K562 (cell line): ENCODE measurements at places on chromosomes 6 and 20. TPM values are rescaled to one million over a fixed set of nuclear protein-coding genes. Genes with fewer than 3 reads are reported as not detected.
A peak's percentile ranks its signal among the peaks of the same experiment; 100 is the strongest.

DNA sequence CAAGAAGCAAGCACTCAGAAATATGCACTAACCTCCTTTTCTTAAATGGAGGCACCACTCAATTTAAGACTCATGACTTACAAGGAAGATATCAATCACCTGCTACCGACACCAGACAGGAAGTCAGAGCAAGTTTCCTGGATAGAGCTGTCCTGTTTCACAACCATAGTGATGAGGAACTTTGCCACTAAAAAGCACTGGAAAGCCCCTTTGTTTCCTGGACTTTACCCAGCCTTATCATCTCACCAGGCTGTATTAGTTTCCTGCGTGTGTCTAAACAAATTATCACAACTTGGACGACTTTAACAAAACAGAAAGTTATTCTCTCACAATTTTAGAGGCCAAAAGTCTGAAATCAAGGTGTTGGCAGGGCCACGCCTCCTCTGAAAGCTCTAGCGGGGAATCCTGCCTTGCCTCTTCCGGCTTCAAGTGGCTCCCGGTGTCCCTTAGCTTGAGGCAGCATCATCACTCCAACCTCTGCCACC is 253.8 kb upstream of the STXBP5 start:
- DNase-seq = peak; percentile 50

- DNase-seq = no peak
Measured at GRCh38 chr20:3543901-3544507, 73.2 kb downstream of the ATRN start.

- no peak for DNase-seq
Measured at GRCh38 chr6:32175322-32175710, 568 bp downstream of the AGPAT1 start.

DNA sequence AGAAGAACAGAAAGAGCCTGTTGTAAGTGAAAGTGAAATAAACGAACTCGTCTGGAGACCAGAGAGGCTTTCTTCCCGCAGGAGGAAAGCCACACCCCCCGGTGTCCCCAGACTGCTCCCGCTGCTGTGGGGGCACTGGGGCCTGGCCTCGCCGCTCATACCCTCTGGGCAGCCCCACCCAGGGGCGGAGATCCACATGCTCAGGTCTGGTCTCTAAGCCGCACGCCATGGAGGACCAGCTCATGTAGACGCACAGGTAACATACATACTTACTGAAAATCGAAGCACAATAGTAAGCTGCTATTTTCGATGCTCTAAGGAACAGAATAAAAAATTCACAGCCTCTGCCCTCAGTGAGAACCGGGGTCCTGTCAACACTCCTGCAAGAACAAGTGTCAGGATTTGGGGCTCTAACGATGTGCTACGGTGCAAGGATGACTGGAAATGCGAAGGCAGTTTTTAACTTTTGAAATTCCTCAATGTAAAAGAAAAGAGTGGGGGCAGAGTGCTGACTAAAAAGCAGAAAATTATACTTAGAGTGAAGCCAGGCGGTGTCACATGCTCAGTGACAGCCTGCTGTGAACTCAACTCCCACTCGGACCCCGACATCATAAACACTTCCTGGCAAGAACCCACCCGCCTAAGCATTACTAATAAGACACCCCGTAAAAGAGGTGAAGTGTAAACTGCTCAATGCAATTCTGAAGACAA is 110.5 kb downstream of the IRF4 start:
- no peak for DNase-seq

DNA sequence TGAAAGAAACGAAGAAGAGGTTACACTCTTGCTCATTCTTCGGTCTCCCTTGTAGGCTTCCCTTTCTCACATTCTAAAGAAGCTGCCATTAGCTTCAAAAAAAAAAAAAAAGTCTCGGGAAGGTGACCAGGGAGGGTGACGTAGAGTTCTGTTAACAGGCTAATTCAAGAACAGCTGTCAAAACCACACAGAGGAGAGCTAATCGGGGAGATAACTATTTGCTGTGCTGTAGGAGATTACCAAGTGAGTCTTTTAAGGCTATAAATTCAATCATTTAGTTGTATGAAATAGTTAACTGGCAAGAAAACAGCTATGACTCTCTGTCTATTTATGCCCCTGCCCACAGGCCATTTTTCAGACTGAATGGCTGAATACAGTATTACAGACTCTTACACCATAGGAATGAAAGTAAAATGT is 256.8 kb downstream of the SYNE1 start:
- no peak for DNase-seq

GRCh38 chr20:48205281-48205782 is 420.1 kb upstream of the SULF2 start:
- DNase-seq = no peak

- no peak for DNase-seq
Measured at GRCh38 chr20:36018208-36018988, 50.0 kb downstream of the CNBD2 start.

- DNase-seq = no peak
Measured at GRCh38 chr6:1380625-1381427, 8.6 kb upstream of the FOXF2 start.

DNA sequence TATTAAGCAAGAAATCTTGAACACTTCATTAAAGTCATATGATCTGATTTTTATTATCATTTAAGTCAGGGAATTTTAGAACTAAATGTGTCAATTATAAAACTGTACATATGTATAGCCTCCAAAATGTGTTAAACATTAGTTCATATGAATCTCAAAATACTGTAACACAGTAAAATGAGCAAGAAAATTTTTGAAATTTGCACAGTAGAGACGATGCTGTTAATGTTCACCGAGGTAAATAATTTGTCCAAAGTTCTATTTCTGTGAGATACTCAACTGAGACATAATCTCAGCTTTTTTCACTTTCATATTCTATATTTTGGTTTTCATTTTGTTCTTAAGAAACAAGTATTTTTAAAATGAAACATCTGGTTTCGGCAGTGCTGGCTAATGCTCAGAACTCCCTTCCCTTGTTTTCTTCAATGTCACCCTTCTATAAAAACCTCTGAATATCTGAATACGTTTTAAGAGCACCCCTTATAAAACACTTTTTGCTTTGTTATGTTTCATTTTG is 353.1 kb downstream of the LAMA2 start:
- no peak for DNase-seq

- peak; percentile 61 for DNase-seq
Measured at GRCh38 chr6:28737750-28738395, 185.9 kb downstream of the TRIM27 start.

DNA sequence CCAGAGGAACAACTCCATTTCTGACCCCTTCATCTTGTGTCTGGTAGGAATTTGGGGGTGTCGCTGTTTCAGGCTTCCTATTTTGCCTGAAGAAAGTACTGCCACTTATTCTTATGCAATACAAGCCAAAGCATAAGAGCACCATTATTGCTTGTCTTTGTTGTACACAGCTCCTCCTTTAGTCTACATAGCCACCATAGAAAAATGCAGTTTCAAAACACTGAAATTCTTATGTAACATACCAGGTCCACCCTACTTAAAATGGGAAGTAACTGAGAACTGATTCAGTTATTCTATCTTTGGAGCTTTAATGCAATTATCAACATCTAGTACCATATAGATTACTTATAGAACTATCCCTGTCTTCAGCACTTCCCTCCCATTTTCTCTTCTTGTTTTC is 255.5 kb downstream of the ARHGAP18 start:
- no peak for DNase-seq

DNA sequence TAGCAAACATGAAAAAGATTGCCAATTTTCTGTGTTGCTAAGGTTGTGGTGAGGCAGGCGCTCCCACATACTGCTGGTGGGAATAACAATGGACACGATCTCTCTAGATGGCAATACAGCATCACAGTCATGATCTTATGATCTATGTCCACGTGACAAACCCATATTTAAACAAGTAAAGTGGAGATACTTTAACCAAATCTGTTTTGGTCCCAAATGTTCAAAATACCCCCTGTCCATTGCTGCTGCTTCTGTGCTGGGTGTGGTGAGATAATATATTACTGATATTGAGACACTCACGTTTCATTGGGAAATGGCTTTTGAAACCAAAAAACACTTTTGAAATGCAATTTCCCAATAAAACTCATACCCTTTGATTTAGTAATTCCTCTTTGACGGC is 23.0 kb downstream of the SIRPD start:
- no peak for DNase-seq

DNA sequence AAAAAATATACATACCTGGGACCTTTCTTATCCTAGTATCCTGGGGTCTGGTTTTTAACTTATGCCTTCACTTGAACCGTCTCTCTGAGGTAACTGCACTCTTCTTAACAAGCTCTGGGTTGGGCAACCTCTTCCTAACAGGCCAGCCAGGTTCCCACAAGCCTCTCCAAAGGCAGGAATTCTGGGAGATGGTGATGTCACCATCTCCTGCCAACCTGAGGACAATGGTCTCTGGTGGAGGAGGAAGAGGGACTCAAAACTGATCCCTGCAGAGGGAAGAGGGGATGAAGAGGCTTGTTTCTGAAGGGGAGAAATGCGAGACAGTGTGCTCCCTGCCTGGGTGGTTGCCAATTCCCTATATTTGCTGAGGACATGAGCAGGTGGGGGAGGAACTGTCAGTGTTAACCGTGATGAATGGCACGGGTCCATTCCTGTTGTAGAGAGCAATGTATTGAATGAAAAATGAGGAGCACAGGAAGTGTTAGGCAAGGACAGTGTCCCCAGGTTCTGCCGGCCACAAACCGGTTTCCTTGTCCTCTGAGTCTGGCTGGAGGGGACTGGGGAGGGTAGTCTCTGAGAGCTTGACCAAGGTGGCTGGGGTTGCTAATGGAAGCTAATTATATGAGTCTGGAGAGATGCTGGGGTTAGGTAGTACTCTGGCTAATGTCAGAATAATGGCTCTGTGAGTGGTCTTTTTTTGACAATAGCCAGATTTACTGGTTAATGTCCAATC is 95.5 kb downstream of the KCNB1 start:
- DNase-seq = no peak

- DNase-seq = no peak
Measured at GRCh38 chr20:2738331-2739041, 45.9 kb downstream of the EBF4 start.

DNA sequence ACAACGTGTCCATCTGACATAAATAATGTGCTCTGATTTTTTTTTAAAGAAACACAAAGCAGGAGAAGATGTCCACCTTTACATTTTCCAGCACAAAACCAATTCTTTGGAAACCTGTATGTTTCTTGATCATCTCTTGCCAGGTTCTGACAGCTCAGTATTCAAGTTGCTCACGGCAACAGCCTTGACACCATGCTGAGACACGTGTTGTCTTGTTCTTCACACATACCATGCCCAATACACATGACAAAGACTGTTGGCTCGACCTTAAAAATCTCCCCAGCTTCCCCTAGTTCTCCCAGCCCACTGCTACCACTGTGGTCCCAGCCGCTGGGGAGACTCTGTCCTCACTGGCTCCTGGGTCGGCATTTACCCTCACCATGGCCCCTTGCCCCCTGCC is 518.9 kb downstream of the PREX1 start:
- no peak for DNase-seq

- DNase-seq = no peak
Measured at GRCh38 chr20:17870086-17870740, 98.4 kb downstream of the SNX5 start.

- no peak for DNase-seq
Measured at GRCh38 chr6:3707024-3707423, 44.5 kb downstream of the PXDC1 start.

GRCh38 chr20:9829835-9830234 is 9.0 kb downstream of the PAK5 start:
- DNase-seq = no peak

DNA sequence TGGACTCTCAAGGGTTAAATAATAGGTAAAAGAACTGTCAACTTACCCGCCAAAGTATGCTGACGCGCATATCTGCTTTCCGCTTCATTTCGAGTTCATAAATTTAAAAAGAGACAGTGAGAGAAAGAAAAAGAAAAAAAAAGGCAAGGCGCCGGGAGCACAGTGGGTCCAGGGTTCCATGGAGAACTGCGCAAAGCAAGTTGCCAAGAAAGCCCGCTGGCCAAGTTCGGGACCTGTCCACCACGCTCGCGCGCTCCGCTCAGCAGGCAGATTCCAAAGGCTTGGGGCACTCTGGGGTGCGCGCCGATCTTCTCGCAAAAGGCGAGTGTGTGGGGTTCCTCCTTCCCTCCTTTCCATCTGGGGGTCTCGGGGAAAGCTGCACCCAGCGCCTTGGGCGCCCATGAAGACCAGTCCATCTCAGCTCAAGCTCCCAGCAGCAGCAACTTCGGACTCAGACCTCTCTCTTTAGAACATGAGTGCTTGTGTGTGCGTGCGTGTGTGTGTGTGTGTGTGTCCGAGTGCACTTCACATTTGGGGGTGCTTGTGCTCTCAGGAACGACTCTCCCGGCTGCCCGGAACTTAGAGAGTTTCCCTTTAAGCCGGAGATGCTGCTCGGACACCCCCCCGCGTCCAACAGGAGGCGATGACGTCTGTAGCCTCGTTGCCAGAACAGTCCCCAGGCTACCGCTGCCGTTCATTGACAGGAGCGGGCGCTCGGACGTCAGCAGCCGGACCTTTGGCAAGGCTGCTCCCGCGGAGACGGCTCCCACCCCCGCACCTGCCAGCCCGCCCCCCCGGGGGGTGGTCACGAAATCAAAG is 180.0 kb downstream of the TBXT start:
- peak; percentile 8 for DNase-seq

GRCh38 chr6:73074175-73074574 is 151.1 kb downstream of the KHDC1L start:
- DNase-seq = no peak

DNA sequence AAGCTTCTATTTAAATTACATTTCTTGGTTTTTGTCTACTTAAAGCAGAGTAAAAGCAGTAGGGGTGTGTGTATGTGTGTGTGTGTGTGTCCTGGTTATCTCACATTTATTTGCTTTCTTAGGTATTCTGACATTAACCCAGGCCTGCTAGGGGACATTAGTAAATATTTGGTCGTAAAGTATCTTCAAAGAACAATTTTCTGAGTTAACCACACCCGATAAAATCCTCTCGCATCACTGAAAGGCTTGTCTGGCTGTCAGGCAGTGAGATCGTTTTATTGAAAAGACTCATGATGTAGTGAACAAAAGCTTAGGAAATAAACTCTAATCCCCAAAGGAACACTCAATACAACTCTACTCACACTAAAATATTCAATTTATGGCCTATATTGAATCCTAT is 77.9 kb downstream of the ZNF217 start:
- DNase-seq = no peak

Gene LY86
- not detected in 2 replicates for polyA plus RNA-seq

Gene ID1
- polyA plus RNA-seq = 298 and 319 TPM in 2 replicates

Gene ELOVL2
- 0.17 and 0.23 TPM in 2 replicates for polyA plus RNA-seq

Gene WFDC2
- polyA plus RNA-seq = not detected in 2 replicates

Gene VSX1
- not detected in 2 replicates for polyA plus RNA-seq

Gene GSTA1
- not detected in 2 replicates for polyA plus RNA-seq

Gene BPIFA1
- not detected in 2 replicates for polyA plus RNA-seq

Gene ZNF311
- polyA plus RNA-seq = 7.5 and 8.3 TPM in 2 replicates
